ENCODE measurements at places on chromosomes 5 and 9. TPM values are rescaled to one million over a fixed set of nuclear protein-coding genes. Genes with fewer than 3 reads are reported as not detected.

NTNG2 gene
- 2.9 TPM for total RNA-seq

XRCC4 gene
- 8.1 TPM for total RNA-seq

SOWAHA gene
- not detected for total RNA-seq

DNA sequence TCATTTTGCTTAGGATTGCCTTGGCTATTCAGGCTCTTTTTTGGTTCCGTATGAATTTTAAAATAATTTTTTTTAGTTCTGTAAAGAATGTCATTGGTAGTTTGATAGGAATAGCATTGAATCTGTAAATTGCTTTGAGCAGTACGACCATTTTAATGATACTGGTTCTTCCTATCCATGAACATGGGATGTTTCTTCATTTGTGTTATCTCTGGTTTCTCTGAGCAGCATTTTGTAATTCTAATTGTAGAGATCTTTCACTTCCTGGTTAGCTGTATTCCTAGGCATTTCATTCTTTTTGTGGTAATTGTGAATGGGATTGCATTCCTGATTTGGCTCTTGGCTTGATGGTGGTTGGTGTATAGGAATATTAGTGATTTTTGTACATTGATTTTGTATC lies 6.3 kb upstream of the UBE2QL1 start:
- no peak for DNase-seq

PCDHB15 gene
- total RNA-seq, result 4.5 TPM

DNA sequence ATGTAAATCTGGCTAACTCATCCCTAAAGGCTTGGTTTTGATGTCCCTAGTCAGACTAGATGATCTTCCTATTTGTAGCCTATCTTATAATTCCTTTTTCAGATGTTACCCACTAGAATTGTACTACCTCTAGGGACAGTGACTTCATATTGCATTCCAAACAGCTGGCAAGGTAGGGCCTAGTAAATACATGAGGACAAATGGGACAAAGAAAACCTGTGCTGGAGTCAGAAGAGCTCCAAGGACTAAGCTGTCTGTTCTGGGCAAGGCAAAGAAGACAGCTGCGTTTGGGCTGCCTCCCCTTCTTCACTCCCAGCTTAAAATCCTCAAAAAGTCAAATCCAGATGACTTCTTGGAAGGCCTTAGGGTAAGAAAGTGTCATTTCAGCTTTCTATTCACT lies 10.0 kb downstream of the DMXL1 start:
- no peak for DNase-seq

SPINK4 gene
- total RNA-seq, result not detected

DNA sequence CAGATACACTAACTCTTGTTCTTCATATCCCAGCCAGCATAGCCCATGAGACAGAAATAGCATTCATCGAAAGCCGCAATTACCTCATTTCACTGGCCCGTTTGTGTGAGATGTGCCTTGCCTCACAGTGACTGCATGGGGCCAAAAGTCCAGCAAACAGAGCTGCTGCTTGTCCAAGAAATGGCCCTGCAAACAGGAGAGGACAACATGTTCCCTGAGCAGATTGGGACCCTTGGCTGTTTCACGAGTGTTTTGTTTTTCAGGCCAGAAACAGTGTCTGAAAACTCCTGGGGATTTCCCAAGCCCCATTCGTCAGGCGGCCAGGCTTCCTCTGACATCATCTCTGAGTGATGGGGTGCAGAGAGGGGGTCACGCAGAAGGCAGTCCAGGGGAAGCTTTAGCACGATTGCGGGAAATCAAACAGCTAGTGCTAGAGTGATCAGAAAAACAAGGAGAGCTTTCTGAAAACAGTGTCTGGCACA lies 503.6 kb upstream of the PAPPA start:
- DNase-seq, result peak; percentile 66

FAM221B gene
- total RNA-seq, result not detected

TAF7 gene
- 110 TPM for total RNA-seq

- DNase-seq, result no peak
Measured at GRCh38 chr9:88816141-88816540, 175.1 kb upstream of the S1PR3 start.

DNA sequence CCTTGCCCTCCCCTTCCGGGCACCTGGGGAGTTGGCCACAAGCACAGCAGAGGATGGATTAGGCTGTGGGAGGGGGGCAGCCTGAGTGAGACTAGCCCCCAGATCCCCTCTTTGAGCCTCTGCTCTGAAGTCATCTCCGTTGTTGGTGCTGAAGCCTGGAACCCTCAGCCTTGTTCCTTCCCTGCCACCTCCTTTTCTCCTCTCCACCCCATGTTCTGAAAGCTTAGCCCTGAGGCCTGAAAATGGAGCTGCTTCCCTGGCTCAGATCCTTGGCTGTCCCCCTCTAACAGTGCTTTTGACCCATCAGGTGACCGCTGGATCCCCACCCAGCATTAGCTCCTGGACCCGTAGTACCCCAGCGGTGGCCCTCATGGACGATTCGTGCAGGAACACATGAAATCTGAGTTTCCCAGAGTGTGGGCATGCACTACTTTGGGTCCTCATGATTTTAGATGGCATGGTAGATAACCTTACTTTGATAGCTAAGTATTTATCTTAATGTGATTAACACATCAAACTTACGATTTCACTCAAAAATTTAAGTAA lies 21.6 kb upstream of the ANGPTL2 start:
- DNase-seq, result no peak

- no peak for DNase-seq
Measured at GRCh38 chr5:152332716-152333460, 72.2 kb downstream of the NMUR2 start.

EIF4E1B gene
- not detected for total RNA-seq

DNA sequence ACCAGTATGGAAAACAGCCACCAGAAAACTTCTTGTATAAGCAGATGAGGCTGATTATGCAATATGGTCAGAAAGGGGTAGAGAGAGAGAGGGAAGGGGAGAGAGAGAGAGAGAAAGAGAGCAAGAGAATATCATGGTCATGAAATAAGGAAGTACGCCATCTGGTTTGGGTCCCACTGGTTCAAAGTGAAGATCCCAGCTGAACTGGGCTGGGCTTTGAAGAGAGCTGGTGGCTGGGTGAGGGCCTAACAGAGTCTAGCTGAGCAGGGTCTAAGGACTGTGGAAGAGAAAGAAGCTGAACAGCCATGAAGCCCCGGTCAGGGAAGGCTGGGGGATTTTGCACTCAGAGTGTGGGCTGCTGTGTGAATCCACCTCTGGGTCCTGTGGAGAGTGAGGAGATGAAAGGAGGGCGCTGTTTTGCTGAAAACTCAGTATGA lies 14.6 kb downstream of the TRIM14 start:
- no peak for DNase-seq

DNA sequence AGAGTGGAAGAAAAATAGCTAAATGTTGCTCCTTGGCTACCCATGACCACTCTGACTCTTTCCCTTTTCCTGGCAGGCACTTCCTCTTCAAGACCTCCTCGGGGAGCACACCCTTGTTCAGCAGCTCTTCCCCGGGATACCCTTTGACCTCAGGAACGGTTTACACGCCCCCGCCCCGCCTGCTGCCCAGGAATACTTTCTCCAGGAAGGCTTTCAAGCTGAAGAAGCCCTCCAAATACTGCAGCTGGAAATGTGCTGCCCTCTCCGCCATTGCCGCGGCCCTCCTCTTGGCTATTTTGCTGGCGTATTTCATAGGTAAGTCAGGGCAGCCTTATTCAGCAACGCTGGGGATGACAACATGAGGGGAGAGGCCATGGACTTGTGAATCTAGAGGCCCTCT lies 298.6 kb upstream of the WWC1 start:
- no peak for DNase-seq

DNA sequence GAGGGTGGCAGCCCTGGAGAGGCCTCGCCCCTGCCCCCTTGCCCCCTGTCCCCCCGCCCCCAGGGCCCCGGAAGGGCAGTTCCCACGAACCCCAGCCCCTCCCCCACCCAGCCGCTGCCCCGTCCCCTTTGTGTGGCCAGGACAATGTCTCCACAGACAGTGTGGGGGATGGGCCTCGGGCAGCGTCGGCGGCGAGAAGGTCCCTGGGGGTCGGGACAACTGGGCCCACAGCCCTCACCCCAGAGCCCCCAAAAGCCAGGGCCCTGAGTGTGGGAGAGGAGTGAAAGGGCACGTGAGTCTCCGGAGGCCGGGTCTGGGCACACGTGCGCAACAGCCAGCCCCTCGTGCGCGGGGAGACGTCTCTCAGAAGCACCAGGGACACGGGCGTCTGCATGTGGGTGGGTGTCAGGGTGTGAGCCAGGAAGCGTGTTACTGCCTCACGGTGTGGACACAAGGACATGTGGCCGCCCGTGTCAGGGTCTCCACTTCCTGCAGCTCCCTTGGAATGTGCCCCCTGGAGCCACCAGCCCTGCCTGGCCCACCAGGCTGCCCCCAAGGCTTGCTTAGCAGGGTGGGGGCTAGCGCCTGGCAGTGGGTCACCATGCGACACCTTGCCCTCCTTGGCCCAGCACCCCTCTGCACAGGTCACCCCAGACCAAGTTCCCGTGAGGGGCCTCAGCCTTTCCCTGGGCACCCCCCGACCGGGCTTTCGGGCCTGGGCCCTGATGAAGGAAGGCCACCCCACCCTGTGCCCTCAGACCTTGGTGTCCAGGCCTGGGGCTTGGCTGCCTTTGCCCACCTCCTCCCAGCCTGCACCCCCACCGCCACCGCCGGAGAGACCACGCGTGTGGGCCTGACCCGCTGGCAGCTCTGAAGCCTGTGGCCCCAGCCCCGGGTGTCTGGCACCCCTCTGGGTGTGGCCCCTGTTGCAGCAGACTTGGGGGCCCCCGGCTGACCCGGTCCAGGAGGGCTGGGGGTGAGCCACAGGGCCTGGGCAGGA lies 12.8 kb upstream of the NRARP start:
- peak; percentile 34 for DNase-seq

DNA sequence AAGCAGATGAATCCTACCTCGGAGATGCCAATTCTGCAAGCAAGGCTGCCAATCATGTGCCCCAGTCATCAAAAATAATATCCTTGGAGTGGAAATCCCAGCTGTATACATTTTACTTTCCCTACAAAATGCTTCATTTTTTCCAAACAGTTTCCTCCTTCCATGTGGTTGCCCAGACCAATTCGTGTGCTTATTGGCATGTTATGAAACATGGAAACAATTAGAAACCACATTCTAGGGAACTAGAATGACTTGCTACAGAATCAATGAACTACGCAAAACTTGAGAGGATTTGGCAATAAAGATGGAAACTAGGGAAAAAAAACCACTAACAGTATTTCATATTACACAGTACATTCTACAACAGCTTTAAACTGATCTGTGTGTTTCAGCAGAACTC lies 584.5 kb upstream of the DMAC1 start:
- no peak for DNase-seq

DNA sequence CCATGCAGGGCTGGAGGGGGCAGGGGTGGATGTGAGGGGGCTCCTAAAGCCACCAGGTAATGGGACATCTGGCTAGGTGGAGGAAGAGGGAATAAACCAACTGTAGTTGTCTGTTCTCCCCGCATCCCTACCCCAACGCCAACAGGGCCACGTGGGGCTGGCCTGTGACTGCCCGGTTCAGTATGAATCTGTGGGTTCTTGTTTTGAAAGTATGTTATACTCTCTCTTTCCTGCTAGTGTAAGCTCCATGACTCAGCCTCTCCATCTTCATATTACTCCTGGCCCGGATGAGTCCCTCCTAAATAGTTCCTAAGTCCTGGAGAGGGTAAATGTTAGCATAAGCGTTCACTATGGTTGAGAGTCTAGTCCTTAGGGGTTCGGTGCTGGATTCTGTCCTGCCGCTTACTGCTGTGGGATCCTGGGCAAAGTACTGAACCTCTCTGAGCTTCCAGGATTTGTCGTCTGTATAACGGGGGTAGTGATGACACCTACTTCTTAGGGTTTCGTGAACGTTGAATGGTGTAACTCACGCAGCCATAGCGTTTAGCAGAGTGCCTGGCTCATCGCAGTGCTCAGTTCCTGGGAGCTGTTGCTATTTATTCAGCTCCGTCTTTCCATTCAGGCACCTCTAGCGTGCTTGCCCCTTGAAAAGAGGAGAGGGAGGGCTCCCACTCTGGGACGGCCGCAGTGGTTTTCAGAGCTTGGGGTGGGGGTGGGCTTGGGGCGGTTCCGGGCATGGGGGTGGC lies 28.8 kb downstream of the LHX2 start:
- DNase-seq, result no peak

- no peak for DNase-seq
Measured at GRCh38 chr5:177124486-177124991, 9.0 kb upstream of the NSD1 start.

DNA sequence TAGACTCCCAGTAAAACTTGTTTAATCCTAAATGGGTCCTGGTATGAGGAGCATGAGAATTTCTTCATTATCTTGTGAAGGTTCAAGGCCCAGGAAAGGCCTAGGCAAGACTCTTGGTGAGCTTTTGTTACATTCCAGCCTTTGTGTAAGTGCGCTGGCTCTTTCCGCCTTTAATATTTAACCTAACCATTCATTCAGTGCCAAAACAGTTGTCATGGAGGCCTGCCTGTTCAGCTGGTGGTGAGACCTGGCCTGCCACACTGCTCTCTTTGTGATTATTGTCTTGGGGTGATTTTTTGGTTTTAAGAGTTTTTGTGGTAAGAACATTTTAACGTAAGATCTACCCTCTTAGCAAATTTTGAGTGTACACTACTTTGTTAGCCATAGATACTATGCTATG lies 127.5 kb upstream of the WWC1 start:
- DNase-seq, result no peak

- no peak for DNase-seq
Measured at GRCh38 chr5:123440456-123441181, 17.4 kb upstream of the CEP120 start.

DNA sequence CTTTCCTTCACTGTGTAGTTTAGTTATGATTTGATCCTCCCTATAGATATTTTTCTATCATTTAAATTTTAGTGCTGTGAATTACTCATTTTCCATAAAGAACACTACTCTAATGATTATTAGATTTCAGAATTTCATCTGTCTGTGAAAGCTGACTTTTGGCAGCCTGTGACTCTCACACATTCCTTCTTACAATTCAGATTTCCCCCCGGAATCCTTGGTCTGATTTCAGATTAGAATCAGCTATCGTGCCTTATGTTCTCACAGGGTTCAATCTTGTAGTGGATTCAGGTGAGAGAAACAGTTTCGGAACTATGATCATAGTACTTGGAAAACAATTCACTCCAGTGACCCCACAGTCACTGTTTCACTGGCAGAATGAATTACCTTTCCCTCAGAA lies 26.2 kb downstream of the ZNF474 start:
- no peak for DNase-seq

PPP1R26 gene
- 18.4 TPM for total RNA-seq

- no peak for DNase-seq
Measured at GRCh38 chr5:41413074-41413473, 97.3 kb downstream of the PLCXD3 start.

SPINK7 gene
- total RNA-seq, result not detected

DNA sequence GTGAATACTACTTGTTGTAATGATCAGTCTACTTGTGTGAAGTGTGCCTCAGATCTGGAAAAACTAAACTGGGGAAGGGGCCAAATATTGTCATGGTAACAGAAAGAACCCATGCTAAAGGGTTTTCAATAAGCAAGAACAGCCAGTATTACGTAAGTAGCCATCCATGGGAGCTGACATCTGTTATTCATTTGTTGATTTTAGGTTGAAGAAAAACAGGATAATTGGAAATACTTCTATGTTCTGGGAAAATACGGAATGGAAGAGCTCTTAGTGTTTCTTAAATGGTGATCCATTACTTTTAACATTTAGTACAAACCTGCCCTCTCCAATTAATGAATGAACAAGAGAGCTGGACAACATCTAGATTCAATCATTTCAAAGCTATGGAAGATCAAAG lies 485.8 kb downstream of the NTRK2 start:
- DNase-seq, result no peak

GRCh38 chr9:25704800-25705199 lies 26.6 kb upstream of the TUSC1 start:
- no peak for DNase-seq
